8988T (cell line): ENCODE measurements at places on chromosomes 13 and 19.

- no peak for DNase-seq
These were observed 11.4 kb downstream of the ARID3A start for GRCh38 chr19:937259-937694.

DNA sequence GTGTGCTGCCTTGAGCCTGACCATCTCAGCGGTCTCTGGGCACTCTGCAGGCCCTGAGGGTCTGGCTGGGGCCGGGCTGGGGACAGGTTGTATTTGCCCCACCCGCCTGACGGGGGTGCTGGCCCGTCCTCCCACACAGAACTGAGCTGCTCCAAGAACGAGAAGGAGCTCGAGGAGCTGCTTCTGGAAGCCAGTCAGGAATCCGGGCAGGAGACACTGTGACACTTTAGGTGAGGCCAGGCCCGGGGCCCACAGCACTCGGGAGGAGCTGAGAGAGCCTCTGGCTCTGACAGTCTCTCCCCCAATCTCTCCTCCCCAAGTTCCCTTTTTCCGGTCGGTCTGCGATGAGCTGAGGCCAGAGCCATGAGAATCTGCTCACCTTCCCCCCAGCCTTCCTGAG lies 14.5 kb downstream of the NKPD1 start:
- no peak for DNase-seq

DNA sequence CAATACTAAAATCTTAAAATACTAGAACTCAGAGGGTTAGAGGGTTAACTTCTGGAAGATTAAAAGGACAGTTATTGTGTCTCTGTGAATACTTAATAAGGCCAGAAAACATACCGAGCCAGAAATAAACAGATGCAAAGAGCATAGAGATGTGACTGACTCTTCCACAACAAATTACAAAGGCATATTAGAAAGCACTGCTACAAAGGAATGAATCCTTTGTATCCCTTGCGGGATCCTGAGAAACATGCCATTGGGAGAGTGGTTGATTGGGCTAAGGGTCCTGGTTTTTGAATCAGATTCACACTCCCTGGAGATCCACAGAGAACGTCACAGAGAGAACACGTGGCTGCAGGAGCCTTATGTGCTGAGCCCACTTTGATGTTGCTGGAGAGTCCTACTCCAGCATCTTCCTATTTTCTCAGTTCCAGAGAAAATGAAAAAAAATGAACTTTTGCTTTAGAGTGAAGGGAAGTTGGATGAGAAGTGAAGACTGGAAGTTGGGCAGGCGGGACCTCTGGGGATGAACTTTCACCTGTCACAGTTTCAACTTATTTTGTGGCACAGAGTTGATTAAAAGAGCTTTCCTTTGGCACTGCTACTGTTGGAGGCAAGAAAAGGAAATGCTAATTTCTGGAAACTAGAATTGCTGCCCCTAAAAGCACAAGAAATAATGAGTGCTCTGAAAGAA lies 309.9 kb downstream of the DCT start:
- DNase-seq: no peak

GRCh38 chr19:16834747-16835146 lies 5.5 kb downstream of the SIN3B start:
- DNase-seq: no peak

- no peak for DNase-seq
These were observed 4.8 kb upstream of the TMEM91 start for GRCh38 chr19:41371541-41371940.

DNA sequence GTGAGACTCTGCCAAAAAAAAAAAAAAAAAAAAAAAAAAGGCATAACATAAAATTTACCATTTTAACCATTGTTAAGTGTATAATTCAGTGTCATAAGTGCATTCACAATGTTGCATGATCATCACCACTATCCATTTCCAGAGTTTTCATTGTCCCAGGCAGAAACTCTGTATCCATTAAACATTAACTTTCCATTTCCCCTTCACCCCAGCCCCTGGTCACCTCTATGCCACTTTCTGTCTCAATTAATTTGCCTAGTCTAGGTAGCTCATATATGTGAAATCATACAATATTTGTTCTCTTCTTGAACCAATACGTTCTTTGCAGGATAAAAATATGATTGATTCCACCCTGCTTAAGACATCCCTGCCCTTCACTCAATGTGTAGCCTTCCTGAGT lies 31.0 kb upstream of the VWA8 start:
- no peak for DNase-seq

GRCh38 chr19:58581227-58582141 lies 8.3 kb upstream of the MZF1 start:
- DNase-seq: no peak

- no peak for DNase-seq
These were observed 60.8 kb upstream of the MYCBP2 start for GRCh38 chr13:77387607-77388200.

DNA sequence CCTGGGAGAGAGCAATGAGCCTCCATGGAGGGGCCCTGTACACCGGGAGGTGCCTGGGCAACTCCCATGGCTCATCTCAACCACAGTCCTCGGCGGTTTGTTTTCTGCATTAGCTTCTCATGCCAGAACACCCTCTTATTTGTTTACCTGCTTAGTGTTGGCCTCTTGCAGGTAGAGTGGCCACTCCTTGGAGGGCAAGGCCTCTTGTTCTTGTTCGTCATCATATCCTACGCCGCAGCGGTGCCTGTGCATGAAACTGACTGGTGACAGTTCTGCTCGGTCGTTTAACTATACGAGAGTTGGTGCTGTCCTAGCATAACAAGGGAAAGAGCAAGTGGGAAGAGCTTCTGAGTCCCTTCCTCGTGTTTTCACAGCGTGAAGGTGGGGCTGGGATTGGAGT lies 40.5 kb upstream of the RNF113B start:
- no peak for DNase-seq

- no peak for DNase-seq
These were observed 5.8 kb downstream of the URI1 start for GRCh38 chr19:29947871-29948270.
